ENCODE measurements at places on chromosomes 6 and 20. TPM values are rescaled to one million over a fixed set of nuclear protein-coding genes. Genes with fewer than 3 reads are reported as not detected.

SIRPA gene
- total RNA-seq = 23.6 TPM

PHF10 gene
- 27.2 TPM for total RNA-seq

- peak; percentile 80 for DNase-seq
These were observed 744 bp upstream of the FOXO3 start for GRCh38 chr6:108559884-108560462.

- no peak for DNase-seq
These were observed 49.9 kb downstream of the VEGFA start for GRCh38 chr6:43819958-43820357.

DNA sequence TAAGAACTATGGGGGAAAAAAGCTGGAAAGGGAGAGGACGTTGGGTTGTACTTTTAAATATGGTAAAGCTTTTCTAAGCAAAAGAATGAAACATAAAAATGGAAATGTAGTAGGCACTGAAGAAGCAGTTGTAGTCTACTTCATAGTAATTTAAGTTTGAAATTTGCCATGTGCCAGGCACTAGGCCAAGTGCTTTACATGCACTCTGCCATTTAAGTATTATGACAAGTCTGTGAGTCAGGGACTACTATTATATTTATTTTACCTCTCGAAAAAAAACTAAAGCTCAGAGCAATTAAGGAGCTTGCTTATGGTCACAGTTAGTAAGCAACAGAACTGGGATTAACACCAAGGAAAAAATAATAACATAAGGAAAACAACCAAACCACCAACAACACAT lies 257.8 kb downstream of the GMDS start:
- peak; percentile 70 for DNase-seq

GRCh38 chr20:37226889-37227288 lies 34.7 kb downstream of the GHRH start:
- no peak for DNase-seq

- peak; percentile 95 for DNase-seq
These were observed 36.9 kb downstream of the SNAI1 start for GRCh38 chr20:50019466-50020256.

All from MCF 10A (cell line).